NK-92 treated with Interleukin-12 subunit alpha and Interleukin-12 subunit beta, amount 100 ng/mL, for 24 hours (cell line): ENCODE measurements at places on chromosomes 5 and 9.
A peak's percentile ranks its signal among the peaks of the same experiment; 100 is the strongest.

DNA sequence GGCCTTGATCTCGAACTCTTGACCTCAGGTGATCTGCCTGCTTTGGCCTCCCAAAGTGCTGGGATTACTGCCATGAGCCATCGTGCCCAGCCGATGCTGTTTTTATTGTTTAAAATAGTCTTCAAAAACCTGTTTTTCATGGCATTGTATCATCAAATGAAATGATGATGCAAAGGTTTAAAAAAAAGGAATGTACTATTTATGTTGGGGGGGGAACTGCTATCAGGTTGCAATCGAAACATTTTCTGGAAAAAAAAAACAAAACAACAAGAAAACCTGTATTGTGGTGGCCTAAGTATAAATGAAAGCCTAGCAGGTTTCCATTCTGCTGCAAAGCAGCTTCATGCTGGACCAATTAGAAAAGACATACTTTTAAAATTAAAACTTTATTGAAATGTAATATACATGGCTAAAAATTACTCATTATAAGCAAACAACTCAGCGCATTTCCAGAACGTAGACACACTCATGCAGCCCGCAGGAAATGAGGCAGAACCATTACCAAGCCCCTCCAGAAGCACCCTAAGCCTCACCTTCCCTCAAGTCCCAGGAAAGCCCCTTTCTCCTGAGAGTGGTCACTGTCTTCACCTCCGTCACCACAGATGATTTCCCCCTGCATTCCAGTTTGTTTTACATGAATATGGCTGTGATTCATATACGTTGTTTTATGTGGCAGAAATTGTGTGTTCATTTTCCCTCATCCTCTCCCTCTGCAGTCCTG lies 19.0 kb downstream of the GPR107 start:
- DNase-seq, result no peak

- DNase-seq, result no peak
Observed at GRCh38 chr5:8869932-8870331, 675.9 kb downstream of the SEMA5A start.

DNA sequence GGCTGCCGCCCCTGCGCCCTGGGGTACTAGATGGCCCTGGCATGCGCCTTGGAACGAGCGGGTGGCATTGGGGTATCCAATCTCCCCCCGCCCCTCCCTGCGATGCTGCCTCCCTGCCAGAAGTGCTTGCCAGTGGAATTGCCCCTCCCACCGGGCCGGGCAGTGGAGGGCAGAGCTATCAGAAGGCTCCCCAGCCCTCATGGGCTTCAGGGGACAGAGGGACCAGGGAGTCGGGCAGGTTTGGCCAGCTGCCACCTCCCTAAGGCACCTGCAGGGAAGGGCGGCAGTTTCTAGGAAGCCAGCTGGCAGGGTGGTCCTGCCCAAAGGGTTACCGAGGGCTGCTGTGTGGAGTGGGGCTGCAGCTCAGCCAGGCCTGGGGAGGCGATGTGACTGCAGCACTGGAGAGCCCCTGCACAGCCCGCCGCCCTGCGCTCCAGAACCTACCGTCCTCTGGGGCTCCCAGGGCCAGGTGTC lies 52.8 kb upstream of the EGFL7 start:
- no peak for DNase-seq

DNA sequence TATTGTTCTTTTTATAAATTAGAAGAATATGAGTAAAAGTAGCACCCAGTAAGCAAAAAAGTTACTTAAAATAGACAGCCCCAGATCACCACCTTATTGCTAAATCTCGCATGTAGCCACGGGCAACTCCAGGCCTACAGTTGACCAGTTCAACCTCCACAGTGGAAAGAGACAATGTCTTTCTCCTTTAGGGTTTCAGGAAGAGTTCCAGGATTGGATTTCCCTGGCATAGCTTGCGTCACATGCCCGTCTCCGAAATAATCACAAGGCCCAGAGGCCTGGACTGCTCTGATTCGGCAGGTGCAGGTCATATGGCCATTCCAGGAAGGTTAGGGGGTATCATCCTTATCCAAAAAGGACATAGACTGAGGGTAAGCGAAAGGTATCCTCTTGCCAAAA lies 9.9 kb upstream of the PFDN1 start:
- no peak for DNase-seq

GRCh38 chr5:126438267-126438666 lies 15.1 kb downstream of the GRAMD2B start:
- no peak for DNase-seq

- DNase-seq, result no peak
Observed at GRCh38 chr9:137694962-137695875, 76.4 kb downstream of the EHMT1 start.

- no peak for DNase-seq
Observed at GRCh38 chr9:121950441-121950840, 142.7 kb downstream of the TTLL11 start.

GRCh38 chr5:128216860-128217531 lies 133.4 kb downstream of the SLC12A2 start:
- no peak for DNase-seq

DNA sequence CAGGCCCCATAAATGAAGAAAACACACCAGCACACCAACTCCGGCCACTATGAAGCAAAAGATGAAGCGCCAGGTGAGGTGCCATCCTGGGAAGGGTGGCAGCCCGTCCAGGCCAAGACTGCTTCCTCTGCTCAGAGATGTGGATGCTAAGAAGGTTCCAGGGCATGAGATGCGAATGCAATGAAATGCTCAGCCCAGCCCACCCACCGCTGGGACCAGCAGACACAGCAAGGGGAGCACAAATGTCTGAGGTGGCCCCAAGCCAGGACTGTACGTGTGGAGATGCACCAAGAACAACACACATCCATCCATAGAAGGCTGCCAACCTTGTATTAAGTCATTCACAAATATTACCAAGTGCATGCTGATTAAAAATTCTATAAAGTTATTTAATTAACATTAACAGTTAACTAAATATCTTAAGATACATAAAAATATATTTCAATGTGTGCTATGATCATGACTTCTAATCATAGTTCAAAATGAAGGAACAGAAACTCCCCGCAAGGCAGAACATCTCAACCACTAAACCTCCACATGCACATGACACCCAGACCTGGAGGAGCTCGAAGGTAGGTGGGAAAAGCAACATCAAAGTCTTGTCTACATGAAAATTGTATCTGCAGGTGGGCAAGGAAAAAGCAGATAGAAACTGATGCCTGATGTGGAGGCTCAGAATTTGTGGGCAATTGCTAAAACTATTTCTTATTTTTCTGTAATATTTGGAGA lies 43.7 kb downstream of the BICD2 start:
- DNase-seq, result no peak

DNA sequence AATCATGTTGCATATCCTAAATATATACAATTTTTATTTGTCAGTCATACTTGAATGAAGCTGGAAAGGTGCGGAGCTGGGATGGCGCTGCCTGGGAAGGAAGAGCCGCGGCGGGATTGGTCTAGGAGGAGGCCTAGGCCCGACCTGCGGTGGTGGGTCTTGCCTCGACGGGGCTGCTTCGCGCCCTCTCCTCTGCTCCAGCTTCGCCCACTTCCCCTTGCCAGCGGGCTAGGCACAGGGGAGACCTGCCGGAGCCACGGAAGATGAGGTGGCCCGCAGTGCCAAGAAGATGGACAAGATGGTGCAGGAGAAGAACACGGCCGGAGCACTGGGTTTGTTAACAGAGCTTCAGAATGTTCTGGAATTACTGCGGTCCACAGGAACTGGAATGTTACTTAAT lies 28.5 kb upstream of the CTSV start:
- DNase-seq, result no peak

GRCh38 chr5:57825031-57825686 lies 342.5 kb upstream of the ACTBL2 start:
- DNase-seq, result no peak

DNA sequence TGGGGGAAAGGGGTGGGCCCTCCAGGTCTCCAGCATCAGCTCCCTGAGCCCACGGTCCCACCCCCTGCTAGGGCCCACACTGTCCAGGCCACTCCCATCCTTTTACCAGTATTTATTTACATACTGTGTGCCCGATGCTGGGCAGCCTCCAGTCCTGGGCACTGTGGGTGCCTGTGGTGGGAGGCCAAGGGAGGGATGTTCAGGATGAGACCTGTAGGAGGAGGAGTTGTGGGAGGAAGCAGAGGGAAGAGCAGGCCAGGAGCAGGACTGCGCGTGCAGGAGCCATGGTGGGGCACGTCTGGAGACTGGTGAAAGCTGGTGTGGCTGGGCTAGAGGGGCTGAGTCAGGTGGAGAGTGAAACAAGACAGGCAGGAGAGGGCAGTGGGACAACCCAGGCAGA lies 267.4 kb downstream of the HSPA4 start:
- no peak for DNase-seq

GRCh38 chr5:14261856-14262611 lies 118.9 kb downstream of the TRIO start:
- DNase-seq, result no peak

DNA sequence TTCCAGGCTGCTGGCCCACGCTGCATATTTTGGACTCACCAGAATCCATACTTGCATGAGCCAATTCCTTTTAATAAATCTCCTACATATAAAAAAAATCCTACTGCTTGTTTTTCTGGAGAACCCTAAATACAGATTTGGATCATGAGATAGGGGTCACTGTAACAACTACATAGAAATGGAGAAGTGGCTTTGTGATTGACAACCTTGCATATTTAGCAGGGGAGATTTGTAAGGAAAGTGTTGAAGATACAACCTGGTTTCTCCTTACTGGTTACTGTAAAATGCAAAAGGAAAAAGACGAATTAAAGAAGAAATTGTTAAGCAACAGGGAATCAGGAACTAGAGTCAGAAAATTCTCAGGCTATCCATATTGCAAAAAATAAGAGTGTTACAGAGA lies 74.8 kb downstream of the HABP4 start:
- DNase-seq, result no peak

DNA sequence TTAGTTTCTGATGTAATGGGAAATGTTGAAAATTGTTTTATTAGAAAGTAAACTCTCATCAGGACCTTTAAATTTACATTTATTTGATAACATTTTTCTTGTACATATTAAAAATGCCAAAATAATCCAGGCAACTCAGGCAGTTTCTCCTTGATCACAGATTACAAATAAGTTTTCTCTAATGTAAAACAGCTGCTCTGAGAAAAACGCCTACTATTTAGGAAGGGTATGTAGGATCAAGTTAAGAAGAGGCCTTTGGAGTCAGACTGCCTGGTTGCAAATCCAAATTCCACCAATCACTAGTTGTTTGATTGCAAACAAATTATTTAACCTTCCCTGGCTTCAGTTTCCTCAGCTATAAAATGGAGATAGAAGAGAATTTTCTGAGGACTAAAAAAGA lies 610.8 kb downstream of the PDE4D start:
- DNase-seq, result no peak

DNA sequence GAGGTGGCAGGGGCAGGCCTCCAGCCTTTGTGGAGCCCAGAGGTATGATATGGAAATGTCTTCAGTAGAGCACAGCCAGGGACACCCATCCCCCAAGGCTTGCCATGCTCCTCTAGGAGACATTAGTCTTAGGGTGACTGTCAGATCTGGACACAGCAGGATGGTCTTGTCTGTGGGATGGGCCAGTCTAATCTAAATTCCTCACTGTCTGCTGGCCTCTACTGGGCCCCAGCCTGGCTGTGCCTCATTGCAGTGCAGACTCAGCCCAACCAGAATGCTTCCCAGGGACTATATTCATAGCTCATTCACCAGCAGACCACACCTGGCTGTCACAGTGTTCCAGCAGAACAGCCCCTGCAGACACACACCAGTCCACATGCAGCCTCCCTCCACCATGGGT lies 129.5 kb upstream of the MRPS30 start:
- no peak for DNase-seq

DNA sequence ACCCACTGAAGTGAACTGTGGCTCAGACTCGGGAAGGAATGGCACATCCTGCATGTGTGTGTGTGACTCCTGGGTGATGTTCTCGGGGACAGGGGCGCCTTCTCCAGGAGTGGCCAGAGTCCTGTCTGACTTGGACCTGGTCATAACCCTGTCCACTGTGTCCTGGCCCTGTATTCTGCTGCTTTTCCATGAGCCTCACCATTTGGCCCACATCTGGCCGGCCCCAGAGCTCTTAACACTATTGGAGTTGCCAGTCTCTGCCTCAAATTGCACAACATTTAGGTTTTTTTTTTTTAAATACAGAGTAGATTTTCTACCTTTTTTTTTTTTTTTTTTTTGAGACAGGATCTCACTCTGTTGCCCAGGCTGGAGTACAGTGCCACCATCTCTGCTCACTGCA lies 278.3 kb upstream of the TUT7 start:
- no peak for DNase-seq

DNA sequence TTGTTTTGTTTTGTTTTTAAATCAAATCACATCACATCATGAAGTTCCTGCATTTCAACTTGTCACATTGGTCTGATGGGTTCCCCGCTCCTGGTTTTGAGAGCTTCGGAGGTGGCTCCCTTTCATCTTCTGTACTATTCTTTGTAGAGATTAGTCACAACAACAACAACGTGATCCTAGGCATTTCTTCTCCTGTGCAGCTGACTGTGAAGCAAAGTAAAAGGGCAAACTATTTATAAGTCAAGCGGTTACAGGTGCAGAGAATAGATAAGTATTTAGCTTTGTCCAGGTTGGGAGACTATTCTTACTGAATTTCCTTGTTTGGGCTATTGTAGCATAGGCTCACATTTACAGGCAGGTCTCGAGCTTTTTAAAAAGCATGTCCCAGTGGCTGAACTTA lies 197.7 kb upstream of the CDKN2B start:
- no peak for DNase-seq

DNA sequence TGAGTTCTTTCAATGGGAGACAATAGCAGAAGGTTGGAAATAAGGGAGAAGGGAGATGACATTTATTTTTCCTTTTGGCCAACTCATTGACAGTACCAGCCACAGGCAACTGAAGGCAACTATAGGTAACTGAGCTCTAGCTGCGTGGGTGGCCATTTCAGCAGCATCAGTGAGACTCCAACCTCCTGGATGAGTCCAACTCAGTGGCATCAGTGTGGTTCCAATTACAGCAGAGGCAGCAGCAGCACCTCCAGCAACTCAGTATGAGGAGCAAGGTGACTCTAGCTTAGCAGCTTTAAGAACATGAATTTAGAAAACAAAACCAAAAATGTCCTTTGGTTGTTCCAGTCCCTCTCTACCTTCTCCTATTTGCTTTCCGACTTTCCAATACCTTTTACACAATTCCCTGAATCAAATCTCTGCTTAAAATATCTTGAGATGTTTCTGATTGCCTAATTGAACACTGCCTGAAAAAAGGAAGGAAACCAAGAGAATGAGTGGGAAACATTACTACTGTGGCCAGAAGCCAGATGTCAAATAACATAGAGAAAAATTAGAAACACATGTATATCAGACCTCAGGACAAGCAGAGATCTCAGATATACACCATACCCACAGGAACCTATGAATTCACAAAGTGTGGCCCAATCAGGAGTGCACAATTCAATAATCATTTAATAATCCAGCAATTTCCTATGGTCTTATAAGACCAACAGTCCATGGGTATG lies 166.5 kb upstream of the RORB start:
- DNase-seq, result no peak

DNA sequence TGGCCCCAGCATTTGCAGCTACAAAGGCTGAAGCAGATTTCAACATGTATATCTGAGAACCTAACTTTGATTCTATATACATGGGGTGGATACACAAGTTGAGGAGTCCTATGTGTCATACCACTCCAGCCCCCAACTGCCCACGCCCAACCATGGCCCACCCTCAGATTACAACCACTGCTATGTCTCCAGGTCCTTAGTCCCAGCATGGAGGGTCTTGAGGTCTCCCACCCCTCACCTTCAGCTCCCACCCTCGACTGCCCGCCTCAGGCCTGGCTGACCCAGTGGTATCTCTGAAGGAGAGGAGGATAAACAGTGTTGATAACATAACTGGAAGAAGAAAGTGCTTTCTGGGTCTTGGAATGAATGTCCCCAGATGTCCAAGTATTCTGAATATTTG lies 8.2 kb downstream of the SOWAHA start:
- DNase-seq, result no peak

GRCh38 chr9:2158111-2158610 lies 143.0 kb downstream of the SMARCA2 start:
- DNase-seq, result peak; percentile 20
